Lower leg skin (tissue), 4 donors: ENCODE measurements at places on chromosomes 5 and 9.

DNA sequence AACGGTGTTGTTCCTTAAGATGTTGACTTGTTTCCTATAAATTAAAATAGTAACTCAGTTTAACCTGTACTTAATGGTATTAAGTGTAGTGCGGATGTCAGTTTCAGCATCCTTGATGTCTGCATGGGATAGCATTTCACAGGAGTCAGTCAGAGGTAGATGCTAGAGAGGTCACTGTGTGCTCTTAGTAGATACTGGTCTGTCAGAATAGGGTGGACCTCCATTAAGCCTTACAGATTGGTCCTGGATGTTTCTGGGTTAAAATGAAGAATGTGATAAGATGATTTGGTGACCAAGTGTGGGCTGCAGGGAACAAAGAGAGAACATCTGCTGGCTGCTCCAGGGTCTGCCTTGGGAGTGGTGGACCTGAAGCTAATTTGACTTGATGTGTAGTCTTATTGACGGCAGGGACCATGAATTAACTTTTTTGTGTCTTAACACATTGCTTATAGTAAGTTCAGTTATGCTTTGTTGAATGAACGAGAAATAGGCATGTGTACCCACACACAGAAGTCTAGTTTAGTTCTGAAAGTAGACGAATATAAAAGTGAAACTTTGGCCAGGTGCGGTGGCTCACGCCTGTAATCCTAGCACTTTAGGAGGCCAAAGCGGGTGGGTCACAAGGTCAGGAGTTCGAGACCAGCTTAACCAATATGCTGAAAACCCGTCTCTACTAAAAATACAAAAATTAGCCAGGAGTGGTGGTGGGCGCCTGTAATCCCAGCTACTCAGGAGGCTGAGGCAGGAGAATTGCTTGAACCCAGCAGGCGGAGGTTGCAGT, 12.5 kb downstream of the RAB24 start:
- DNase-seq = no peak

DNA sequence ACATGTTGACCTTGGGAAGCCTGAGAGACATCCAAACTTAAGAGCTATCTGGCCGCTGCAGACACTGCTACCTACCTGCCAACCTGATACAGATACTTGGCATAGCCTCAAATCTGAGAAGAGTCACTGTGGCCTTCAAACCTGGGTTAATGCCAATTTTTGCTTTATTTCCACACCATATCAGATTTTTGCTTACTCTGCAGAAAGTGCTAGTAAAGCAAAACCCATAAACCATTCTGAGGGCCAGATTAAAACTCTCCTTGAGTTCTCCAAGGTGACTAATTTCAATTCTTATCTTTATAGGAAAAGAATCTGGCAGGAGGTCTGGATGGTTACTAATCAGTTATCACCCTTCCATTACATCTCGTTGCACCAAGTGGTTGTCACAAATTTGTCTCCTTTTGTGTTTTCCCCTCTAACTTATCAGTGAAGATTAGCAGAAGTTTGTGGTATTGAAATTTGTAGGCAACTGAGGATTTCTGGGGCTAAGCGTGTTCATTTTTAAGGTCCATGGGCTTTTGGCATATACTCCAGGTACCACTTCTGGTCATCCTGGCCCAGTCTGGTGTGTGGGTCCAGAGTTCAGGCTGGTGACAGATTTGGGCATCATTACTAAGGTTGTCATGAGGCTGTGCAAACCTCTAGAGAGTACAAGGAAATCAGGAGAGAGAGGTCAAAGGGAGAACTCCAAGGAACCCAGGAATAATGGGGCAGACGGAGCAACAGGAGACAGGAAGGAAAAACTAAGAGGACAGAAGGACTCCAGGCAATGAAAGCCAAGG, 177.9 kb downstream of the TSSK1B start:
- no peak for DNase-seq

DNA sequence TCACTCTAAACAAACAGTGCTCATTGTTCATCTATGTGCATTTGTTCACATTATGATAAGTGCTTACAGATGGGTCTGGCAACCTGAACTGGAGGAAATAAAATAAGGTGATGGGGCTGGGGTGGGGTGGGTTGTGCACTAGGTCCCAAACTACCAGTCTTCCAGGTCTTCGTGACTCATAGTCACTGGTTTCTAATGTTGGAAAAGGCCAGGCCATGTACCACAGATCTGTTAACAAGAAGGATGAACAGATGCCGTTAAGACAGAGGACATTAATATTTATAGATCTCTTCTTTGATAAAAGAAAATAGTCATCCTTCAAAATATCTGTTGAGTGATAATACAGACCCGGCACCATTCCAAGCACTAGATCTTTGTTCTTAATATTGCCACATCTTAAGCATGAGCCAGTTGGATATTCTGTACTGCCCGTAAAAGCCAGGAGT, 71.4 kb upstream of the STARD4 start:
- no peak for DNase-seq

DNA sequence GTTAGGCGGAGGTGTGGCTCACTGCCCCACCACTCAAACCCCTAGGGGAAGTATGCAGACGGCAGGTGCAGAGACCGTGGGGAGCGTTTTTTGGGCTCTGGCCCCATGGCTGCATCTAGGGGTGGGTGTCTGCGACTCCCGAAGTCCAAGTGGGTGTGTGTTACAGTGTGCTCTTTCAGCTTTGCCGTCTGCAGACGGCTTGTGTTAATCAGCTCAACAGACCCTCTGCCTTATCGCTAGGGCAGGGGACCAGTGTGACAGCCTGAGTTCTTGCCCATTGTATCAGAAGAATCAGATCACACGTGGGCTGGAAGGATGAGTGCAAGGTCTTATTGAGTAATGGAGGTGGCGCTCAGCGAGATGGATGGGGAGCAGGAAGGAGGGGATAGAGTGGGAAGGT, 162.8 kb downstream of the ENC1 start:
- DNase-seq = no peak

DNA sequence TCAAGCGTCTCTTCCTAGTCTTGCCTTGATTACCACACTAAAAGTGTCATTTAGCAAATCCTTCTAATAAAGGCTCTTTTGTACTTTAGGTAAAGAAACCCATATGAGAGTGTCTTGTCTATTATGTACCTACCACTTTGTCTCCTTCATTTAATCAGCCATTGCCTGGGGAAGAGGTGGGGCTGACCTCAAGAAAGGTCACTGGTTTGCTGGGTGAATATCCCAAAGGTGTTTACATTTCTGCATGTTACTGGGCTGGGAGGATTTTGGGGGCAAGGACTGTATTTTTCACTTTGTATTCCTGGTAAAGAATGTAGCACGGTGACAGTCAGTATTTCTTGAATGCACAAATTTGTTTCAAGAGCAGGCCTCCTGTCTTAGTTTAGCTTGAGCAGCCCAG, 11.9 kb upstream of the RPS23 start:
- DNase-seq = no peak

DNA sequence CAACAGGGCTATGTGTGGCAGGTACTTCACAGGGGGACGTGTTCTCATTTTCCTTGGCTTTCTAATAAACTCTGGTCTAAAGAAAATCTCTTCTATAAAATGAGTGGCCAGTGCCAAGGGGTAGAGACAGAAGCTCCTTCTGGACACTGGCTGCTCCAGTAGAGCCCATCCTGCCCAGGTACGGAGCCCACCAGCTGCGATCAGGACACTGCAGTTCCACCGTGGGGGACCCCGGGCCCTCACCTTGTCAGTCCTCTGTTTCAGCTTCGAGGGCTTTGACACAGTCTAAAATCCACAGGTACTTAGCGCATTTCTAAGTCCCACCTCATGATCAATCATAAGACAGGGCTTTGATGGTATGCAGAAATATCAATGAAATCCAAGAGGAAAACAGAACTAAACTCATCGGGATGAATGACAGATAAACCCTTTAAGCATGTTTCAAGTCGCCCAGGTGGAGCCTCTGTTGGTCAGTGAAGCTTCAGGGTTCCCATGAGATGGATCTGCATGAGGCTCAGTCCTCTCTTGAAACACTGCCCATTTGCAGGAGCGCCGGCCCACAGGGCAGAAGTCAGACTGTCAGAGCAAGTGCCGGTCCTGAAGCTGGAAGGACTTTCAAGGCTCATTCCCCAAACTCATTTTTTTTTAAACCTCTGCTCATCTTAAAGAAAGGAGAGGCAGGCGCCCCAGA, 20.3 kb upstream of the TERT start:
- DNase-seq = no peak

GRCh38 chr5:65475336-65475735, 6.4 kb downstream of the ADAMTS6 start:
- DNase-seq = no peak

DNA sequence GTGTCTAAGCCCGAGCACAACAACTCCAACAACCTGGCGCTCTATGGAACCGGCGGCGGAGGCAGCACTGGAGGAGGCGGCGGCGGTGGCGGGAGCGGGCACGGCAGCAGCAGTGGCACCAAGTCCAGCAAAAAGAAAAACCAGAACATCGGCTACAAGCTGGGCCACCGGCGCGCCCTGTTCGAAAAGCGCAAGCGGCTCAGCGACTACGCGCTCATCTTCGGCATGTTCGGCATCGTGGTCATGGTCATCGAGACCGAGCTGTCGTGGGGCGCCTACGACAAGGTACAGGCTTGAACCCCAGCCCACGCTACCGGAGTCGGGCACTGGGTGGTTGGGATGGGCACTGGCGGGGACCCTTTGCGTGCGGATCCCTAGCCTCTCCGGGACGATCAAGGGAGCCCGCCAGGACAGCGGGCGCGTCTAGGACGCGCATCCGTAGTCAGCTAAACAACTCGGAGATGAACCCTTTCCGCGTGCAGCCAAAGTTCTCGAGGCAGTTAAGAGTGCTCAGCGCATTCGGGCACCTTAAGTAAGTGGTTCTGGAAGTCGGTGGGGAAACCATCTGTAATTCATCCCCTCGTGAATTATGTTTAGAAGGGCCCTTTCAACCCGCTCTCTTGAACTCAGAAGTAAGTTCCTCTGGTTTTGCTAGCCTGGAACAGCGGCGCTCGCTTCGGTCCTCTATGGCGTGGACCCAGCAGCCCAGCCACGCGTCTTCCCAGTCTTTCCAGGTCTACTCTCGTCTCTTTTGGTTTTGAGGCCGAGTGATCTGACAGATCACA, 1.3 kb downstream of the KCNN2 start:
- DNase-seq = no peak
